ENCODE measurements at places on chromosomes 3 and 15. TPM values are rescaled to one million over a fixed set of nuclear protein-coding genes. Genes with fewer than 3 reads are reported as not detected.

MCCC1 gene
- total RNA-seq, result 23.5 TPM

RPS17 gene
- 1,039 TPM for total RNA-seq

FBXO40 gene
- total RNA-seq, result under 0.01 TPM

RFC4 gene
- total RNA-seq, result 62.9 TPM

FRMD5 gene
- 11.1 TPM for total RNA-seq

ALDH1A2 gene
- 10.9 TPM for total RNA-seq

SLC2A2 gene
- total RNA-seq, result not detected

PDZRN3 gene
- 27.7 TPM for total RNA-seq

SOX2 gene
- total RNA-seq, result not detected

SEMA7A gene
- 49.2 TPM for total RNA-seq

EXD1 gene
- total RNA-seq, result 0.11 TPM

Measured in uterine smooth muscle cell (primary cell).